ENCODE measurements at places on chromosomes 1 and 21.

GRCh38 chr1:39182804-39183203, 21.7 kb upstream of the MACF1 start:
- no peak for DNase-seq

- no peak for DNase-seq
Measured at GRCh38 chr1:53512807-53513755, 53.9 kb downstream of the DMRTB1 start.

- no peak for DNase-seq
Measured at GRCh38 chr1:232509570-232509969, 120.4 kb downstream of the SIPA1L2 start.

DNA sequence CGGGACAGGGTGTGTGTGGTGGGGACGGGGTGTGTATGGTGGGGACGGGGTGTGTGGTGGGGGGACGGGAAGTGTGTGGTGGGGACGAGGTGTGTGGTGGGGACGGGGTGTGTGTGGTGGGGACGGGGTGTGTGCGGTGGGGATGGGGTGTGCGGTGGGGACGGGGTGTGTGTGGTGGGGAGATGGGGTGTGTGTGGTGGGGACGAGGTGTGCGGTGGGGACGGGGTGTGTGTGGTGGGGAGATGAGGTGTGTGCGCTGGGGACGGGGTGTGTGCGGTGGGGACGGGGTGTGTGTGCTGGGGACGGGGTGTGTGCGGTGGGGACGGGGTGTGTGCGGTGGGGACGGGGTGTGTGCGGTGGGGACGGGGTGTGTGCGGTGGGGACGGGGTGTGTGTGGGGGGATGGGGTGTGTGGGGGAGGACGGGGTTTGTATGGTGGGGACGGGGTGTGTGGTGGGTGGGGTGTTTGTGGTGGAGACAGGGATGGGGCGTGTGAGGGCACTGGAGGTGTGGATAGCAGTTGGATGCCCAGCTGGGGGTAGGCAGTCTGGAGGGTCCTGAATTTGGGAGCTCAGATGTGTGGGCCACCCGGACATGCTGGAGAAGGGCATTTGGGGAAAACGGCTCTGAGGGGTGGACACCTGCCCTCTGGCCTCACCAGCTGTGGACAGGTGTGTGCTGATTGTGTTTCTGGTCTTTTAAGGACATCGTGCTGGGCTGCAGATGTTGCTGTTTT, 16.9 kb downstream of the IBA57 start:
- no peak for DNase-seq

- DNase-seq = no peak
Measured at GRCh38 chr1:57041901-57042300, 76.1 kb upstream of the C8B start.

DNA sequence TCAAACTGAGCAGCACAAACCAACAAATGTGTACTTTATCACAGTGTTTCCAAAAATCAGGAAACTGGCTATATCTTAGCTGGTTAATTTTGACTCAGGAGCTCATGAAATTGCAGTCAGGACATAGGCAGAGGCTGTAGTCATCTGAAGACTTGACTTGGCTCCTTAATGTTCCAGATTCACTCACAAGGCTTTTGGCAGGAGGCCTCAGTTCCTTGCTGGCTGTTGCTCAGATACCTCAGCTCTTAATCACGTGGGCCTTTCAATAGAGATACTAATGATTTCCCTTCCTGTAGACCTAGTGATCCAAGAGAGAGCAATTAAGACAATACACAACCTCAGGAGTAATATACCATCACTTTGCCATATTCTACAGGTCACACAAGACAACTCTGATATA, 537.7 kb downstream of the BRINP3 start:
- DNase-seq = no peak

- DNase-seq = no peak
Measured at GRCh38 chr1:115073298-115074087, 15.8 kb downstream of the TSPAN2 start.

- DNase-seq = no peak
Measured at GRCh38 chr21:15084668-15085067, 19.9 kb upstream of the NRIP1 start.

DNA sequence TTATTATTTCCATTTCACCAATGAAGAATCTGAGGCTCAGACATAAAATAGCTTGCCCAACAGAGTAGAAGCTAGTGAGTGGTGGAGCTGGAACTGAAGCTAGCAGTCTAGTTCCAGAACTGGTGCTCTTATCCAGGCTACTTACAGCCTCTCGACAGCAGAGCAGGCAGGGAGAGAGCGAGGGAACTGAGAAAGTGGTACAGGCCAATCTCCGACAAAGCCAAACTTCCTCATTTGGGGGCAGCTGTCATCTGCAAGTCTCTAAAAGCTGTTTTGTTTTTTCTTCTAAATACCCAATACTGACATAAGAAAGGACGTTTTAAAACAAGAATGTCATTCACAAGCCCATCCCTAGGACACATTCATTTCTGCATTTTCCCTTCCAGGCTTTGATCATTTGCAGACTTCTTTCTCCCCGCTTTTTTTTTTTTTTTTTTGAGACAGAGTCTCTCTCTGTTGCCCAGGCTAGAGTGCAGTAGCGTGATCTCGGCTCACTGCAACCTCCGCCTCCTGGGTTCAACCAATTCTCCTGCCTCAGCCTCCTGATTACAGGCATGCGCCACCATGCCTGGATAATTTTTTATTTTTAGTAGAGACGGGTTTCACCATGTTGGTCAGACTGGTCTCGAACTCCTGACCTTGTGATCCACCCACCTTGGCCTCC, 20.0 kb downstream of the YIPF1 start:
- no peak for DNase-seq

GRCh38 chr1:10765304-10765703, 31.1 kb downstream of the CASZ1 start:
- no peak for DNase-seq

GRCh38 chr1:204319462-204319861, 40.3 kb downstream of the PLEKHA6 start:
- DNase-seq = peak; percentile 78

- DNase-seq = peak; percentile 73
Measured at GRCh38 chr1:63645317-63645716, 52.1 kb downstream of the PGM1 start.

DNA sequence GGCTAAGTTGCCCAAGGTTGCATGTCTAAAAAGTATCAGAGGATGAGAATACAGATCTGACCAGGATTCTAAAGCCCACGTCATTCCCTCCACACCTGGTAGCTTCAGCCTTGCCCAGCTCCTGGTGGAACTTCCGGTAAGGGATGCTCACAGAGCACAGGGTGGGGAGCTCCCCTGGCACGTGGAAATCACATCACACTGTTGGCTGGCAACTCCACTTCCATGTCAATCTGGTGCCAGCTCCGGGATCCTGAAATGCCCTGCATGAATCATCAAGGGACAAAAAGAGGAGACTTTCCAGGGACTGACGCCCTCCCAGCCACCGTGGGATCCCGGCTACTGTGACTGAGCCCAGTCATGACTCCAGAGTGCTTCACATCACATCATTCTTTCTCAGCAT, 12.4 kb upstream of the BCAR3 start:
- no peak for DNase-seq

DNA sequence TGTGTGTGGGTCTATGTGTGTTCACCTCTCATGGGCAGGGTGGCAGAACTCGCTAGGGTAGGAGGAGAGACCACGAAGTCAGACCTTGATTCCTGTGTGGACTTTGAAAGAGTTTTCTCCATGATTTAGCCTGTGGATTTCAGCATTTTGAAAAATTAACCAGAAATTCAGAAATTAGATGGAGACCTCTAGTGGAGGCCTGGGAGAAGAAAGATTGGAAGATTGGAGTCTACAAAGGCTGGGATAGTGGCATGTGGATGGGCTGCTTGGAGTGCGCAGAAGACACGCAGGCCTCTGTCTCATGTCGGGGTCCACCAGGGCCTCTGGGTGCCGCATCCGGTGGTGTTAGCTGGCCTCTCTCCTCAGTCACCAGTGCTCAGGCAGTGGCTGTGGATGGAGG, 18.9 kb upstream of the IGSF5 start:
- DNase-seq = no peak

DNA sequence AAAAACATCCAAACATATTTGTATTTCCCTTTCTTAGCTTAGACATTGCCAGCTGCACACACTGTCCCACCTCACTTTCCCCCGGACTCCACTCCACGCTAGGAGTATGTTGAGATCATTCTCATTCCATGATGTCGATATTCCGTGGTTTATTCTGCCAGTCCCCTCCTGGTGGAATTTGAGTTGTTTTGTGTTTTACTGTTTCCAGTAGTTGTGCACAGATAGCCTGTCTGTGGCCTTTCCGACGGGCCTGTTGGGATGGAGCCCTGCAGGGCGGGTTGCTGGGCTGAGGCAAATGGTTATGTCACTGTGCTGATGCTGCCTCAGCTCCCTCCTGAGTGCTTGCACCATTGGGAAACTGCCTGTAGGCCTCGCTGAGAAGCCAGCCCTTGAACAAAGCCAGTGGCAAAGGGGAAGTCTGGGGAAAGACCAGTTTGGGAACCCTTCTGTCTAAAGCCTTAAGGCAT, 12.8 kb downstream of the TRAPPC10 start:
- DNase-seq = peak; percentile 66

DNA sequence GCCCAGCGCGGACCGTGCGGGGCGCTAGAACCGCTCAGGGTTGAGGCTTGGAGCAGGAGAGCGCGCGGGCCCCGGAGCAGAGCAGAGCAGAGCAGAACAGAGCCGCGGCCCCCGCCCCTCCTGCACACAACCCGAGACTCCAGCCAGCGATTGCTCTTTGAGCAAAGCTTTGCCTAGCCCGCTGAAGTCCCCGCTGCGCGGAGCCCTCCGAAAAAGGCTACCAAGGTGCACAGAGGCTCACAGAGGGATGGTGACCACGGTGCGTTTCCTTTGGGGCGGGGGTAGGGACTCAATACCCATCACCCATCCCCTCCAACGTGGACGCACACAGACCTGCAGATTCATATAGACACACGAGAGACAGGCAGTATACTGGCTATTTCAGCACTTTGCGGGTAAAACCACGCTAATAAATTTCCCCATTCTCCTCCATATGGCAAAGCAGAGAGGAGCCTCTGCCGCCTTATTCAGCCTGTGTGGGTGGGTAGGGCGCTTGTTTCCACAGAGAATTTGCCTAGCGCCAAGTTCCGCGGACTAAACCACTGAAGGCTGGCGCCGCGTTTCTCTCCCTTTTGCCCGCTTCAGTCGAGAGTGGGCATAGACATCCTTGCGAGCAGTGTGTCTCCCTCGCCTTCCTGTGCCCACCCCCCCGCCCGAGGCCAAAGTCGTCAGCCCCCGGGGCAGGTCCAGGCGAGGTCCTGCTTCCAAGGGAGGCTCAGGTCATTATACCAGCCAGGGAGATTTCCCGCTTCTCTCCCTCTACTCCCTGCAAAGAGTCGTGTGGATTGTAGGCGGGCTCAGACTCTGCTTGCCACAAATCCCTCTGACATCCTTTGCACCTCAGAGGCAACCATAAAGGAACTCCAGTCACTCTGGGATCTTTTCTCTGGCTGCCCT, 8.5 kb downstream of the HLX start:
- DNase-seq = no peak

DNA sequence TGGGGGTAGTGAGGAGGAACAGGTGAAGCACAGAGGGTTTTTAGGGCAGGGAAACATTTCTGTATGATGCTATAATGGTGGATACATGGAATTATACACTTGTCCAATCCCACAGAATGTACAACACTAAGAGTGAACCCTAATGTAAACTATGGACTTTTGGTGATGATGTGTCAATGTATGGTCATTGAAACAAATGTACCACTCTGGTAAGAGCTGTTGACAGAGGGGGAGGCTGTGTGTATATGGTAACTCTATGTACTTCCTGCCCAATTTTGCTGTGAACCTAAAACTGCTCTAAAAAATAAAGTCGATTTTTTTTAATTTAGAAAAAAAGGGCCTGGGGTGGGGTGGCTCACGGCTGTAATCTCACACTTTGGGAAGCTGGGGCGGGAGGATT, 22.9 kb downstream of the ASAP3 start:
- no peak for DNase-seq

DNA sequence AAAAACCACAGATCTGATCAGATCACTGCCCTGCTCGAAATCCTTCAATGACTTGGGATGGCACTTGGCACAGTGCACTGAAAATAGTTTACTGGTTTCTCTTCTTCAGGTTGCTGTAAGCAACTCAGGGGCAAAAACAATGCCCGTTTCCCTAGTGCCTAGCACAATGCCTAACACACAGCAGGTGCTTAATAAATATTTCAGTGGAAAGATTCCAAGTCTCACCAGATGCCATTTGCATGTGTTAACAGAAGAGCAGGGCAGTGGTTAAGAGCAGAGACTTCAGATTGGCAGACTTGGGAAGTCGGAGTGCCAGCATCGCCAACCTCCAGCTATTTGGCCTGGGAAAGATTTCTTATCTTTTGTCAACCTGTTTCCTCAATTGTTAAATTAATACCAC, 10.9 kb upstream of the METTL25B start:
- no peak for DNase-seq

- no peak for DNase-seq
Measured at GRCh38 chr1:232844791-232845190, 39.6 kb downstream of the MAP10 start.

DNA sequence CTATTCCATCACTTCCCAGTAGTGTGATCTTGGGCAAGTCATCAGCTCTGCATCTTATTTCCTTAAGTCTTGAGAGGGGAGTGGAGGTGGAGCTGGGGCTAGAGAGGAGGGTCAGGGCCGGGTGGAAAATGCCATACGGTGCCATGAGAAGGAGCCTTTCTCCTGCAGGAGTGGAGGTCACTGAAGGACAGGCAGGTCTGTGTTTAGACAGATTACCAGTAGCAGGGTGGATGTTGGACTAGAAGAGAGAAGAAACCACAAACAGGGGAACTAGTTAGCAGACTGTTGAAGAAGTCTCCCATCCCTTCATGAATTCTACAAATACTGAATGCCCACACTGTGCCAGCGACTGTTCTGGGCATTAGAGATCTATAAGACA, 13.9 kb upstream of the CPT2 start:
- no peak for DNase-seq

DNA sequence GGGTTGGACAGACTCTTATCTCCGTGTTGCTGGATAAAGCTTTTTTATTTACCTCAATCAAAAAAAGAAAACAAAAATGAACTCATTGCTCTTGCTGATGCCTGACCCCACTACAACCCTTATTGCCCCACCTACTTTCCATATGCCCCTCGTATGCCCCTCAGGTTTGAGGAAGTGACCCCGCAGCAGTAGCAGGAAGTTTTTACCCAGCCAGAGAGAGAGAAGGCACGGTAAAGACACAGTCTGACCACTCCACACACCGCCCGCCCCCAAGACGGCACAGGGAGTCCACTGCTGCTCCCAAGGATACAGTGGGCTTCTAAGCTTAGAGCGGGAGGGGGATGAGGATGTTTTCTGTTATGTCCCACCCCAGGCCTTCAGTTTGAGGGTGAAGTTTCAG, 9.8 kb downstream of the PLEKHO1 start:
- DNase-seq = no peak
